SK-N-SH (cell line): ENCODE measurements at places on chromosomes 7 and 10. TPM values are rescaled to one million over a fixed set of nuclear protein-coding genes. Genes with fewer than 3 reads are reported as not detected.

GRCh38 chr10:43249151-43249961 is 17.5 kb downstream of the RASGEF1A start:
- no peaks in the 10 kb centered on the region for H3K27me3 ChIP-seq
- no peak overlapping the region for H3K4me3 ChIP-seq
- peak; percentile 27 for DNase-seq

DNA sequence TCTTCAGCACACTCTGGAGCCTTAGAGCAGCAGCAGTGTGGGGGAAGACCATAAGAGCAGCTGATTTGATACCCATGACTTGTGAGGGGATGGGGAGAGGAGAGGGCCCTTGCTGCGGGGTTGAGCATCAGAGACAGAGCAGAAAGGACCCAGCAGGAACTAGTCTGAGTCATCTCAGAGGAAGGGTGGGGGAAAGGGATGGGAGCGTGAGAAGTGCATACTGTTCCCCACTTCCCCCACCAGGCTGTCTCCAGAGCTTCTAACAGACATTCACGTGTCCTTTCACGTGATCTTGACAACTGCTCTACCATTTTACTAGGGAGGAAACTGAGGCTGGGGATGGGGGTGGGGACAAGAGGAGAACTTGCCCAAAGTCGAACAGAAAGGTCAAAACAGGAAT is 38.7 kb downstream of the FAM241B start:
- no peak overlapping the region for H3K27ac ChIP-seq
- no peaks in the 10 kb centered on the region for H3K36me3 ChIP-seq
- no peak for DNase-seq
- no peaks in the 10 kb centered on the region; the same call in 1 of the 2 replicates for H3K4me1 ChIP-seq

The MEIG1 gene
- 0.42 and 0.43 TPM in 2 replicates for polyA plus RNA-seq

The FAM13C gene
- 7.0 and 7.6 TPM in 2 replicates for polyA plus RNA-seq

DNA sequence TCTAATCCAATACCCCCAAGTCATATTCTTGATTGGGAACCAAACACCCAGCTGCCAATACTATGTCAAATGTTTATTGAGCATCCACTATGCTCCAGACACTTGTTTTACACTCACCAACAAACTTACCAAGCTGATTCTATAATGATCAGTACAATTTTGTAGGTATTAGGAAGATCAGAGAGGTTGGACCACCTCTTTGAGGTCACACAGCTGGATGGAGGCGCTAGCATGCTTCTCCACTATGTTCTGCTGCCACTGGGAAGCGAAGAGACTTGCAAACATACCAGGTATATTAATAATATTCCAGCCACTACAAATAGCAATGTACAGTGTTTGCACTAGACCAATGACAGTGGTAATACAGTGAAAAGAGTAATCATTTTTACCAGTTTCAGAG is 25.6 kb upstream of the SEPHS1 start:
- no peaks in the 10 kb centered on the region for H3K27me3 ChIP-seq
- no peaks in the 10 kb centered on the region for H3K4me1 ChIP-seq
- no peaks in the 10 kb centered on the region for H3K36me3 ChIP-seq
- H3K27ac ChIP-seq = no peak overlapping the region
- no peak for DNase-seq

GRCh38 chr10:77864151-77864851 is 62.3 kb downstream of the DLG5 start:
- H3K27me3 ChIP-seq = no peaks in the 10 kb centered on the region
- peaks cover 48% of the 10 kb centered on the region for H3K4me1 ChIP-seq
- peaks cover 21% of the 10 kb centered on the region; the same call in 1 of the 2 replicates for H3K36me3 ChIP-seq

DNA sequence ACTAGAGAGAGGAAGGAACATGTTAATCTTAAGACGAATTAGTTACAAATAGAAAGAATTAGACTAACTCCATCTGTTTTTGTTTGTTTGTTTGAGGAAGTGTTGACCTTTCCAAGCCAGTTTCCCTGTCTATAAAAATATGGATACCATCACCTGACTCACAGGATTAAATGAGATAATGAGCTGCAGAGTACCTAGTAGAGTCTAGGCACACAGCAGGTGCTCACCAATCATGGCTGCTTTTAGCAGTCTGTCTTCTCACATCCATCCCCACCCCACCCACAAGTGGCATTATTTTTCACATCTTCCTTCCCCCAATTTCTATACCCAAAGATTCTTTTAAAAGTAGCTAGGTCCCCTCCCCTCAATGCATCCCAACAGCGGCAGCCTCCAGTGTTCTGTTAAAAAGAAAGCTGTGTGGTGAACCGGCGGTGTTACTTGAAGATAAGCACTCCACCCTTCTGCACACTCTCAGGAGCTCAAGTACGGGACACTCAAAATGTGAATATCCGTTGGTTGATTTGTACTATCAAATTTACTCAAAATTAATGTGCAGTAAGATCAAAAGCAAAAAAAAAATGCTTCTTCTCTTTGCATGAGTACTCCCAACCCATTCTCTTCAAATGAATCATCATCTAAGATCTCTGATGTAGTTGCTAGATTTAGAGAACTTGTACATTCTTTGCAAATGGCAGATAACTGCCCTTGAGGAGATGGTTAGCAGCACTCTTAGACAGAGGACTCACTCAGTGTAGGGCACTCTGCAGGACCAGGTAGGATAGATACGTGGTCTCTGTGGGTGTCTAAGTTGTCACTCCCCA is 145.4 kb upstream of the ASAH2 start:
- H3K4me1 ChIP-seq = peaks cover 13% of the 10 kb centered on the region; the same call in 1 of the 2 replicates
- no peak overlapping the region for H3K27ac ChIP-seq
- no peak for DNase-seq
- no peaks in the 10 kb centered on the region for H3K27me3 ChIP-seq

The C10orf143 gene
- polyA plus RNA-seq = 1.4 and 2.2 TPM in 2 replicates

The AASS gene
- polyA plus RNA-seq = 0.92 and 1.2 TPM in 2 replicates

GRCh38 chr7:2870471-2870931 is 26.4 kb upstream of the GNA12 start:
- DNase-seq = peak; percentile 29
- H3K27ac ChIP-seq = no peak overlapping the region
- H3K27me3 ChIP-seq = no peaks in the 10 kb centered on the region
- no peak overlapping the region for H3K4me3 ChIP-seq
- no peaks in the 10 kb centered on the region for H3K36me3 ChIP-seq
- H3K4me1 ChIP-seq = peaks cover 3% of the 10 kb centered on the region; the same call in 1 of the 2 replicates

DNA sequence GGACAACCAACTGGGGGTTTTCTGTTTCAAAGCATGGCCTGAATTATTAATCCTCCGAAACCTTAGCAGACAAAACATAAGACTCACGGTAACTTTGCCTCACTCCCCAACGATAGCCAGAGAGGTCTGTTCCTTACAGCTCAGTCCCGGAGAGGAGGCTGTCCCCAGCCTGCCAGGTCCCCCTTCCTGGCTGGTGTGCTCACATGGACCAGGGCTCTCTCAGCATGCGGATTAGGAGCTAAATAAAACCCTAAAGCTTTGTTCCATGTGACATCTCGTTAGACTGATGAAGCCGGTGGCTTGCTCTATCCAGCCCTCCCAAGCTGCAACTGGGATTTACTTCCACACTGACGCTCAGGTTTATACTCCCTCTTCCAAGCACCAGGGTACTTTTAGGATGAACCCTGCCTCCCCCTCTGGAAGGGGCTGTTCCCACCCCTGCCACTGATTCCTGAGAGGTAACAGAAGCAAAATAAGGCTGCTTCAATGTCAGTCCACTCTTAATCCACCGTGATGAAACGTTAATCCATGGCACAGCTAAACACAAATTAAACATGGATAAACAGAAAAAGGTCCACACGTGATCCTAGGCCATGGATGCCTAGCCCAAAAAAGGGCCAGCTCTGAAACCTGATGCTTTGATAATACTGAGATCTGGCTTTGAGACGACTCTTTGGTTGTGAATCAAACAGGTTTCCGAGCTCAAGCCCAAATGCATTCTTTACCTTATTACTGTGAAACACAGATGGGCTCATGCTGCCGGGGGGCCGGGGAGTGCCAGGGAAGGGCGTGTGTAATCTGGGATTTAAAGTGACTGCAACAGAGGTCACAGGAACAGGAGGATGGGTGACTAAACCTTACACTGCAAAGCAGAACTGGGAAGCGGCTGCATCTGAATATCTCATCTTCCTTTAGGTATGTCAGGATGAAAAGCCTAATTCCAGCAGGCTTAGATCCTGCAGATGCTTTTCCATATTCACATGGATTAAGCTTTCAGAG is 86.2 kb downstream of the ZRANB1 start:
- H3K27me3 ChIP-seq = no peaks in the 10 kb centered on the region
- DNase-seq = peak; percentile 56
- H3K36me3 ChIP-seq = no peaks in the 10 kb centered on the region
- H3K4me1 ChIP-seq = peaks cover 79% of the 10 kb centered on the region

DNA sequence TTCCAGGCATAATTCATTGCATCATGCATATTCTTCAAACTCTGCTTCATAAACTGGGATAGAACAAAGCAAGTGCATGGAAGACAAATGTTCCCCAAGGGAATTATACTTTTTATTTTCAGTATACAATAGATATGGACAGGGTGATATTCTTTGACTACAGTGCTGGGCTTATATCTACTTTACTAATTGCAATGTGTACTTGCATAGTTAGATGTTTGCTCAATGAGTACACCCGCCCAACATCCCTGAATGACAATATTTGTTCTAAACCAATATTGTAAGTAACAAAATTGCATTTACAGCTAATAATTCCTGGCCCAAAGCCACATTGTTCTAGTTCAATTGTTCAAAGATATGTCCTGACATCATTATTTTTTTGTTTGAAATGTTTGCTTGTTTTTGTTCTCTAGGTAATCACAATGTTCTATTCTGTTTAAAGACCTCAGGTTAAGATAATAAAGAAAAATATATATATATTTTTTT is 171.4 kb downstream of the PTN start:
- H3K27ac ChIP-seq = no peak overlapping the region
- DNase-seq = no peak
- H3K36me3 ChIP-seq = no peaks in the 10 kb centered on the region
- H3K27me3 ChIP-seq = no peaks in the 10 kb centered on the region
- no peak overlapping the region for H3K4me3 ChIP-seq

DNA sequence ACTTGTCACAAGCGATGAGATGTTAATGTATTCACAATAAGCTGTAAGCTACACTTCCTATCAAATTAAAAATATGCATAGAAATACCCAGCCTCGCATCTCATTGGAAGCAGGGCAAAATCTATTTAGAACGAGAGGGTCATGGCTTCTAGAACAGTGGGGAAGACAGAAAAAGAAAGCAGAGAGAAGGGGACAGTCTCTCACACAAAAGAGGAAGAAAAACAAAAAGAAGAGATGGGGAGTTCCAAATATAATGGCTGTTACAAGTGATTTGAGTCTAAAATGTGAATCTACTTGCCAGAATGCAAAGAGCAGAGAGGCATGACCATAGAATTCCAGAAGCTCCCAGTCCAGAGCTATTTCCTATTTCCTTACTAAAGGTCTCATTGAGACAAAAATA is 13.8 kb downstream of the LRRN3 start:
- peaks cover 20% of the 10 kb centered on the region for H3K4me1 ChIP-seq
- no peaks in the 10 kb centered on the region for H3K27me3 ChIP-seq
- H3K27ac ChIP-seq = peak overlapping the region; percentile 43
- H3K4me3 ChIP-seq = no peak overlapping the region
- no peak for DNase-seq
- peaks cover 29% of the 10 kb centered on the region; the same call in 1 of the 2 replicates for H3K36me3 ChIP-seq

DNA sequence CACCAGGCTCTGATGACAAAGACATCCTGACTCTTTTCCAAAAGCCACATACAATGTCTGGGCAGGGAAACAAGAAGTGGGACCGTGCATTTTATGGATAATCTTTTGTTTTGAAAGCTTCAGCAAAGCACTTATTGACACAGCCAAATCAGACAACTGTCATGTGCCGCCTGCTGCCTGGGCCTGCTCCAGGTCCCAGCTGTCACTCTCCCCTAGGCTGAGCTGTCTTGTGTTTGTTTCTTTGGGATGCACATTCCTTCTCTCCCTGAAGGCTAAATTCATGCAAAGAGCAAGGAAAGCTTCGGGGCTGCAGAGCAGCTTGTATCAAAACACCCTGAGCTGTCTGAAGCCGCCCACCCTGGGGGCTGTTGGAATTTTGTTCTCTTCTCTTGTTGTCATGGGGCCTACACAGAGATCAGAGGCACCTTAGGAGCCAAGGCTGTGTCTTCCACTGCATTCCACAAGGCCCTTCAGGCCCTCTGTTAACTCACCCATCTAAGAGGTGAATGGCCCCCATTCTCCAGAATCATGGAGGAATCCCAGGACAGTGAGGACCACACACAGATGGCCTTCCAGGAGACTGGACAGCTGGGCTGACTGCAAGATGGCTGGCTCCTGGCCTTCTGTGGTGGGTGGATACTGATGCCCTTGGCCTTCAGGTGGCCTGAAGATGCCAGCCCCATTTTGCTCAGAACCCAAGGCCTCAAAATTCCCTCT is 17.8 kb upstream of the SLC18A2 start:
- no peaks in the 10 kb centered on the region; the same call in 1 of the 2 replicates for H3K27me3 ChIP-seq
- DNase-seq = no peak
- H3K4me1 ChIP-seq = no peaks in the 10 kb centered on the region
- H3K27ac ChIP-seq = no peak overlapping the region

GRCh38 chr10:75718991-75719390 is 287.6 kb downstream of the LRMDA start:
- H3K36me3 ChIP-seq = no peaks in the 10 kb centered on the region
- no peak overlapping the region for H3K27ac ChIP-seq
- no peak for DNase-seq
- no peaks in the 10 kb centered on the region; the same call in 1 of the 2 replicates for H3K27me3 ChIP-seq
- no peak overlapping the region for H3K4me3 ChIP-seq

DNA sequence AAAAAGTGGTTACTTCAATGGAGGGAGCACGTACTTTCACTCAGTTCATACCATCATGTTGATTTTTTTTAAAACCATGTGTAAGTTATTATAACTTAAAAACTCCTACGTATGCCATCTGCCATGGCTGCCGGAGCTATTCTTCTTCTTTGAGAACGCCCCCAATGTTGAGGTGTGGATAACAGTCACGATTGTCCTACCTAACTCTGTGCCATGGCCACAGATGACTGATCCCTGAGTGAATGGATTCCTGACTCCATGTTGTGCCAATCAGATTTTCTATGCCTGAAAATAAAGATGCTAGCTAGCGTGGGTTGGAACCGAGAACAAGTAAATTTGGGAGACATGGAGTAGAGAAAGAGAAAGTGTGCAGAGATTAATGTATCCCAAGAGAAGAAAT is 5.3 kb downstream of the MCMBP start:
- no peaks in the 10 kb centered on the region for H3K36me3 ChIP-seq
- H3K27ac ChIP-seq = no peak overlapping the region
- peaks cover 4% of the 10 kb centered on the region; the same call in 1 of the 2 replicates for H3K4me1 ChIP-seq
- no peak for DNase-seq
- H3K27me3 ChIP-seq = no peaks in the 10 kb centered on the region

- H3K27ac ChIP-seq = no peak overlapping the region
- H3K36me3 ChIP-seq = no peaks in the 10 kb centered on the region
- peak; percentile 25 for DNase-seq
- H3K27me3 ChIP-seq = no peaks in the 10 kb centered on the region
These were observed 64.4 kb downstream of the KCND2 start for GRCh38 chr7:120337308-120337907.

- peaks cover 9% of the 10 kb centered on the region; the same call in 1 of the 2 replicates for H3K36me3 ChIP-seq
- no peak for DNase-seq
- H3K4me3 ChIP-seq = peak overlapping the region; percentile 99
- H3K27ac ChIP-seq = peak overlapping the region; percentile 89; the same call in 1 of the 2 replicates
These were observed 1.2 kb upstream of the GTPBP4 start for GRCh38 chr10:986881-987619.

- no peak overlapping the region for H3K27ac ChIP-seq
- H3K27me3 ChIP-seq = no peaks in the 10 kb centered on the region
These were observed 61.5 kb upstream of the NANOS1 start for GRCh38 chr10:118968060-118968459.

The CC2D2B gene
- not detected in 2 replicates for polyA plus RNA-seq

GRCh38 chr10:30158325-30158960 is 99.1 kb upstream of the JCAD start:
- no peak overlapping the region for H3K4me3 ChIP-seq
- no peak for DNase-seq
- H3K27me3 ChIP-seq = no peaks in the 10 kb centered on the region
- no peaks in the 10 kb centered on the region for H3K4me1 ChIP-seq
- H3K27ac ChIP-seq = no peak overlapping the region

The TAF3 gene
- 1.7 and 2.4 TPM in 2 replicates for polyA plus RNA-seq

The GPR22 gene
- polyA plus RNA-seq = 0.03 and 0.23 TPM in 2 replicates
